ENCODE measurements at places on chromosomes 7 and 10.

GRCh38 chr7:7416031-7416858 is 119.4 kb downstream of the COL28A1 start:
- no peak for DNase-seq

DNA sequence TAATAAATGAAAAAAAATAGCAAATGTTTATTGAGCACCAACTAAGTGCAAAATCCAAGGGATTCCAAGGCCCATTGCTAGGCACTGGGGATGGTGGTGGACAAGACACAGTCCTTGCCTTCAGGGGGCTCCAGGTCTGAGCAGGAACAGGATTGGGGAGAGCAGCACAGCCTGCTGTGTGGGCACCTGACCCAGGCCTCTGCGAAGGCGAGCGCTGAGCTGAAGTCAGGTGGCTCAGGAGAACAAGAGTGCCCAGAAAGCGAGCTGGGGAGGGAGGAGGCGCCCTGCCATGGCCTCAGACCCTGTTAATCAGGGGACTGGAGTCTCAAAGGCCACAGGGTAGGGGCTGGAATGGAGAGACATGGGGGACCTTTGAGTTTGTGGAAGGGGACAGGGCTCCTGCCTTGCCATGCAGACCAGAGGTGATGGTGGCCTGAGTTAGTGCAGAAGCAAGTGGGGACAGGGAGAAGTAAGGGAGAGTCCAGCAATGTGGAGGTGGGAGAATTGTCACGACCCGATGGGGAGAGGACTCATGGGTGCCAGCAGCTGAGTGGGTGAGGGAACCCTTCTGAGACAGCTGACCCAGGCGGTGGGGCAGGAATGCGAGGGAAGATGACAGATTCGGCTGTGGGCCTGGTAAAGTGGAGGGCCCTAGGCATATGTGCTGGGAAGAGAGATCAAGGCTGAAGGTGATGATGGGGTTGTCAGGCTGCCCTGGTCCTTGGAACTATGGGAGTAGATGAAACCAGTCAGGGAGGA is 4.1 kb upstream of the ORAI2 start:
- DNase-seq = no peak

- DNase-seq = no peak
Observed at GRCh38 chr7:30553546-30553945, 41.1 kb upstream of the GARS1 start.

- no peak for DNase-seq
Observed at GRCh38 chr10:122558452-122558851, 2.1 kb upstream of the DMBT1 start.

DNA sequence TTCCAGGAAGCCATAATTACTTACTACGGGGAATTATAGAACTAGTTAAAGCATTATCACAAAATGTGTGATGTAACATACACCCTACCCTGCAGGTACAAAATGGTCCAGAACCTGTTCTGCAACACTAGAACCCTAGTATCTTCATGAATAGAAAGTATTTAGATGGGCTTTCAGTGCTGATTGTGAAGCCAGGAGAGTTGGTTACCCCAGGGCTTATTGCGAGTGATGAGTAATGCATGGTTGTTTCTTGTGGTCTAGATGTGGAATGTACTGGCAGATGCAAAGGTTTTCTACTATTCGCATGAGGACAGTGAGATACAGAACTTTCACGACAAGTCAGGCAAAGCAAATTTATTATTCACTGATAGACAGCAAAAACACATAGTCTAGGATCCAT is 33.6 kb upstream of the AGR3 start:
- no peak for DNase-seq

DNA sequence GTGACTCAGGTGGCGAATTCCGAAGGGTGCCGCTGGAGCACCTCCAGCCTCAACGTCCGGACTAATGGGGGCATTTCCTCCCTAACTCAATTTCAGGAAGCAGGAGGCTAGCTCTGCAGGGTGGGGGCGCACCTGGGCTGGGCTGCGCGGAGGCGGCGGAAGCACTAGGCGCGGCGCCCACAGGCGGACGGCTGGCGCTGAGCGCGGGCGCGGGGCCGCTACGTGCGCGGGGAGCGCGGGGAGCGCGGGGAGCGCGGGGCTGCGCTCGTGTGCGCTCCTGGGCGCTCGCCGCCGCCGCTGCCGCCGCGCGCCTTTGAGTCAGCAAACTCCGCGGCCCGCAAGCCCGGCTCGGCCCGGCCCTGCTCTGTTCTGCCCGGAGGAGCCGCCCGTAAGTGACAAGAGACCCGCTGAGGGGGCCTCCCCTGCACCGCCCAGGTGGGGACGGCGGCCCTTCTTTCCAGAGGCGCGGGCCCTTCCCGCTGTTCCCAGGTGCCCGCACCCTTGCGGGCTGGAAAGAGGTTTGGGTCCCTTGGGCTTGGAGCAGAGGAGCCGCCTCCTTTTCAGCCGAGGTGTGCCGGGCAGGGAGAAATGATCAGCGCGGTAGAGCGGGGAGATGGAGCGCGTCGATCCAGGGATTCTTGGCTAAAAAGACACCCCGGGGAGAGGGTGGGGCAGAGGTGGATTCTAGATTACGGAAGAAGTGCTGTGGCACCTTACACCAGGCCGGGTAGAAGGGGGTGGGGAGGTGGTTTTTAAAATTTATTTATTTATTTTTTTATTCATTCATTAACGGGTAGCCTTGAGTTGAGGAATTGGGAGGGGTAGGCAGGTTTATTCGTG is at the start of gene SNX10:
SNX10 (plus strand) TSS at position 164 of the 840 bp plus-strand sequence. CDS start 54,581 bp downstream, outside the sequence.
- peak; percentile 52 for DNase-seq

DNA sequence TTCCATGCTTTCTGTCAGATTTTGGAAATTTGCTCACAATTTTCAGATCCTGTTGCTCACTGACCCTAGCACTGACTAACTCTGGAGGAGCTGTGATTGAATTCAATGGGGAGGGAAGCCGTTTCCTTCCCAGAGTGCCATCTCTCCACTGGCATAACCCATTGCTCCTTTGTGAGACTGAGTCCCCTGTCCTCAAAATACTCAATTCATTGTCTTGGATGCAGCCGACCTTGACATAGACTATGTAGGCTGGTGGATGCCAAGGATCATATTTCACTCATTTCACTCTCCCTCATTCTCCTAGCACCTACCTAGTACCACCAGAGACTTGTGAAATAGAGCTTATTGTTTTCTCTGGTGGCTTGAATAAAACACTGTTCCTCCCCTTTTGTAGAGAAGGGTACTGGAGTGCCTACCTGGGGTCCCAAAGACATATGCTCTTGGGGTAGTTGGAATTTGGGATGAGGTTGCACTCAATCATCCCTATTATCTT is 511.3 kb upstream of the ZMIZ1 start:
- DNase-seq = no peak

DNA sequence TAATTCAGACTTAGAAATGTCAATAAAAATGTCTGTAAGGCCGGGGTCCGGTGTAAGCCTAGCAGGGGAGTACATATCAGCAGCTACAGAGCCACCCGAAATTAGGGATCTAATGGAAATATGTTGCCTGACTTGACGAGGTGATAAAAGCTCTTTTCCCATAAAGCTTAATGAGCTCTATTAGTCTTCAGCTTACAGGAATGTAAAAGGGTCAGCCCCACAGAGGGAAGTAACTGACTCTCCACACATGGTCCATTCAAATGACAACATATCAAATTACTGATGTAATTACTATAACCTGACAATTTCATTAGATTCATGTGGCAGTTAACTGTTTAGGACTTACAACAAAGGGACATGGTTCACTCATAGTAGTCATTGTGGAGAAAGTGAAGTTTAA is 62.3 kb downstream of the ATE1 start:
- no peak for DNase-seq

- no peak for DNase-seq
Observed at GRCh38 chr7:146639291-146639690, 522.7 kb downstream of the CNTNAP2 start.

GRCh38 chr7:30396389-30396788 is 82.2 kb downstream of the NOD1 start:
- DNase-seq = no peak

DNA sequence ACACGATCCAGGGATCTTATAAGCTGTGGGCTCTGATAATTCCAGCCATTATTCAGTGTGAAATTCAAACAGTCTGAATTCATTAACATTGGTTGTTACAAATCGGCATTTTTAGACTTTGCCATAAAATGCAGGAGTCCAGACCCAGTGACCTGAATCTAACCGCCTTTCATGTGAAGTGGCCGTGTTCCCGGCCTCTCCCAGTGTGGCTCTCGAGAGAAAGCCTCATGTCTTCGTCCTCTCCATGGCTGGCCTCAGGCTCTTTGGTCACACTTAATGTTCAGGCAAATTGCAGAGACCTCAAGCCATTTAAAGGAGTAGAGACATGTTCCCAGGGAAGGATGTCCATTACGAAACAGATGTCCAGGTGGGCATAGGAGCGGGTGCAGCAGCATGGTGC is 59.3 kb downstream of the CTBP2 start:
- no peak for DNase-seq

DNA sequence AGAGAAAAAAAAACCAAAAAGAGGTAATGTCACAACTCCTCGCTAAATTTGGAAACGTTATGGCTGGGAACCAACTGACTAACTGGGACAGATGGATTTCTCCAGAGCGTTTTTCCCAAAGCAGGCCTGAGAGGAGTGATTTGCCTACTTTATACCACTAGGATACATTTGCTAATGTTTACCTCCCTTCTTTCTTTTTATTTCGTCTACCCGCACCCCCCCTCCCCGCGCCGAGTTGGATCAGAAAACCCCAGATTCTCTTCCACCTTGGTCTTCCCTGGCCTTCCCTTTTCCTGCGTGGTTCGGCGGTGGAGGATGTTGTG is 7.2 kb downstream of the CPA2 start:
- no peak for DNase-seq

GRCh38 chr10:99276848-99277486 is 41.3 kb upstream of the HPSE2 start:
- no peak for DNase-seq

DNA sequence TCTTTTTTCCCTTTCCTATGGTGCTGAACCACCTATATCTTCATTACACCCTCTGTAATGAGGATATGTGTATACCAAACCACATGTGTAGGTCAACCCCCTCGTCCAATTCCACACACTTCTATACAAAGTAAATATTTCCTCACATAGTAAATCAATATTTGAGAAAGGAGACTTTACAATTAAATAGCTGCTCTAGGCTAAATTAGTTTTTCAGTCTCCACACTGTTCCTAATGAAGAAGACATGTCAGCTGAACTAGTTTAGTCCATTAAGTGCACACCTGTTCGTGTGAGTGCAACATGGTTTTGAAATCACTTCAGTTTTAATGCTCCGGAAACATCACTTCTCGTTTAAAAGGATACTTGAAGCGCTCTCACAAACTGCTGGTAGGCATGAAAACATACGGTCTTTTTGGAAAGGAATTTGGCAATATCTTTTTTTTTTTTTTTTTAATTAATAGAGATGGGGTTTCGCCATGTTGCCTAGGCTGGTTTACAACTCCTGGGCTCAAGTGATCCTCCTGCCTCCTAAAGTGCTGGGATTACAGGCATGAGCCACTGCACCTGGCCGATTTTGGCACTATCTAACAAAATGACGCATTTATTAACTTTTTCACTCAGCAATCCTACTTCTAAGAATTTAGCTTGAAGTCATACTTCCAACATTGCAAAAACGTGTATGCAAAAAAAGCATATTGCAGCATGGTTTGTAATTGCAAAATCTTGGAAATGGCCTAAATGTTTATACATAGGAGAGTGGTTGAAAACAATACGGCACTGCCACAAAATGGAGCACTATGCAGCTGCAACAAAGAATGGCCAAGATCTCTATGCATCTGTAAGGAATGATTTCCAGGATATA is 2.1 kb upstream of the XRCC2 start:
- DNase-seq = no peak

DNA sequence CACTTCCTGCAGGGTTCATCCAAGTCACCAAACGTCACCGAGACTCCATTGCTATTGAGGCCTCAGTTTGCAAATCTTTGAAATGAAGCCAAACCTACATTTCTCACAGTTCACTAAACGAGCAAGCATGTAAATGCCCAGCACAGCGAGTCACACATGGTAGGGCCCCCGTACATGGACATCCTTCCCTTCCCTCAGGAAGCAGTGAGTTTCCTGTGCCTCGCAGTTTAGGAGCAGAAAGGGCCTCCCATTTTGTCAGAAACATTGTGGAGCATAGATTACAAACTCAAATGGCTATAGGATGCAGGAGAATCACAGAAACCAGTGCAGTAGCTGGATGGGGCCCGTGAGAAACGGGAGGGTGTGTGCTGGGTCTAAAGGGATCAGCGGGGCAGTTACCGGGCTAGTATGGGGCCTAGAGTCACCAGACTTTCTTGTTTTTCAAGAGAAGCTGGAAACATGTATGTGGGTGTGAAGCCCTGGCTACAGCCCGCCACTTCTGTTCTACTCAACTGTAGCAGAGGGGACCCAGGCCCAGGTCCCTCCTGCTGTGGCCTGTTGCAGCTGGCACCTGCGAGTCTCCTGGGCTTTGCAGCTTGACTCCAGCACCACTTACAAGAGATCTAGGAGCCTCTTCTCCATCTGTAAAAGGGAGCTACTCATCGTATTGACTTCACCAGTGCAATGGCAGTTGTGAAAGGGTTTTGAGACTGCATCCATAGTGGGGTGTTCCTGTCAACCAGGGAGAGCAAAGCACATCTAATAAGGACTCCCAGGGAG is 14.2 kb upstream of the SLC18A3 start:
- DNase-seq = no peak

- no peak for DNase-seq
Observed at GRCh38 chr7:23065974-23066373, 39.6 kb upstream of the KLHL7 start.

DNA sequence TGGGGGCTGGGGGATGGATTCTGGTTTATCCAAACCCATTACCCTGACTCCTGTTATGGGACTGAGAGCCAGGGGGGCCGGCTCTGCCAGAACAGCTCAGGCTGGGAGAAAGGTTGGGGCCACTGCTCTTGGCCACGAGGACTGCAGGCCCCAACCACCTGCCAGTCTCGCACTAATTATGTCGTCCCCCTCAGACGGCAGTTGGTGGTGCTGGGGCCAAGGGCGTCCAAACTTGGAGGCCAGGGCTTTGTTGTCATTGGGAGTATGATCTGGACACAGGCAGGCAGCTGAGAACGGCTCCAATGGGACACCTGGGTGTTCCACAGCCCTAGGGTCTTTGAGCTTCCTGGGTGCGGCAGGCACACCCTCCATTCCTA is 34.7 kb downstream of the DRGX start:
- no peak for DNase-seq

- DNase-seq = no peak
Observed at GRCh38 chr10:130472236-130472635, 336.0 kb downstream of the GLRX3 start.

DNA sequence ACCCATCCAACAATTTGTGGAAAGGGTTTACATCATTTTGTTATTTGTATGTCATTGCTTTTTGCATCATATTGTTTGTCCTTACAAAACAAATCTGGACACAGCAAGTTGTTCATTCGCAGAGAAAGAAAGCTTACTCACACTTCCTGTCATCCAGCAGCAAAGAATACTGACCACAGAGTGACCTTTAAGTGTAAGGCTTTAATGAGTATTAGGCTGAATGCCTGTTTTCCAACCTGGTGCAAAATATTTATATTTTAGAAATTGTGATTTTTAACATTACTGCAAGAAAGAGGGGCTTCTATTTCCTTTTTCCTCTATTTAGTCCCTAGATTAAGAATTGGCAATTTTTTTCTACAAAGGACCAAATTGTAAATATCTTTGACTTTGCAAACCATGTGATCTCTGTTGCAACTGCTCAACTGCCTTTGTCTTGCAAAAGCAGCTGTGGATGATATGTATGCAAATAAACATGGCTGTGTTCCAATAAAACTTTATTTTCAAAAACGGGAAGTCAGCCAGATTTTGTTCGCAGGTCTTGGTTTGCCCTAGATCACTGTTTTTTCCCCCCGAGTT is 27.8 kb upstream of the ITGB1 start:
- no peak for DNase-seq
